ENCODE measurements at places on chromosomes 7 and 10. TPM values are rescaled to one million over a fixed set of nuclear protein-coding genes. Genes with fewer than 3 reads are reported as not detected.

DNA sequence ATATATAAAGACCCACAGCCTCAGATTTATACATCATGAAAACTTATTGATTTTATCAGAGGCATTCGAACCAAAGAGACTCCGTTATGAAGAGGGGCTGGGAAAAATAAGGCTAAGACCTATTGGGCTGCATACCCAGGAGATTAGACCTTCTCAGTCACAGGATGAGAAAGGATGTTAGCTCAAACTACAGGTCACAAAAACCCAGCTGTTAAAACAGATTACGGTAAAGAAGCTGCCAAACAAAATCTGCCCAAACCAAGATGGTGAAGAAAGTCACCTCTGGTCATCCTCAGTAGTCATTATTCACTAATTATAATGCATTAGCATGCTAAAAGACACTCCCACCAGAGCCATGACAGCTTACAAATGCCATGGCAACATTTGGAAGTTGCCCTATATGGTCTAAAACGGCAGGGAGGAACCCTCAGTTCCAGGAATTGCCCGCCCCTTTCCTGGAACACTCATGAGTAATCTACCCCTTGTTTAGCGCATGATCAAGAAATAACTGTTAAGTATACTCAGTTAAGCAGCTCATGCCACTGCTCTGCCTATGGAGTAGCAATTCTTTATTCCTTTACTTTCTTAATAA lies 362.5 kb upstream of the PCDH15 start:
- DNase-seq, result no peak

DNA sequence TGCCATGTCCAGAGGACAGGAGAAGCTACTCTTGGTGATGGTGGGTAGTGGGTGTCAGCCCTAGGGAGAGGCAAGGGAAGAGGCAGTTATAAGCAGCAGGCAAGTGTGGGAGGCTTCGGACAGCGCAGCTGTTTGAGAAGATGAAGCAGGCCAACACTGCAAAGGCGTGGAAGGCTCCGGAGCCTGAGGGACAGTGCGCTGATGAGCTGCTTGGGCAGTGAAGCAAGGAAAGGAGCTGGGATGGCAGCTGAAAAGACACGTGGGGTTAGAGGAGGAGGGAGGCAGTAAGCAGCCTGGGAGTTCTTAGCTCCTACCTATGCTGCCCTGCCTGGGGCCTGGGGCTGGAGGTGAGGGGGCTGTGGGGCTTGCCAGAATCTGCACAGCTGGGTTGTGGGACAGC lies 50.1 kb upstream of the CRTAC1 start:
- no peak for DNase-seq

GRCh38 chr7:144481833-144482232 lies 78.3 kb upstream of the NOBOX start:
- DNase-seq, result no peak

- DNase-seq, result no peak
Measured at GRCh38 chr7:109178342-109178741, 608.7 kb downstream of the DNAJB9 start.

GRCh38 chr10:6141296-6142151 lies 52.7 kb downstream of the RBM17 start:
- DNase-seq, result peak; percentile 80

DNA sequence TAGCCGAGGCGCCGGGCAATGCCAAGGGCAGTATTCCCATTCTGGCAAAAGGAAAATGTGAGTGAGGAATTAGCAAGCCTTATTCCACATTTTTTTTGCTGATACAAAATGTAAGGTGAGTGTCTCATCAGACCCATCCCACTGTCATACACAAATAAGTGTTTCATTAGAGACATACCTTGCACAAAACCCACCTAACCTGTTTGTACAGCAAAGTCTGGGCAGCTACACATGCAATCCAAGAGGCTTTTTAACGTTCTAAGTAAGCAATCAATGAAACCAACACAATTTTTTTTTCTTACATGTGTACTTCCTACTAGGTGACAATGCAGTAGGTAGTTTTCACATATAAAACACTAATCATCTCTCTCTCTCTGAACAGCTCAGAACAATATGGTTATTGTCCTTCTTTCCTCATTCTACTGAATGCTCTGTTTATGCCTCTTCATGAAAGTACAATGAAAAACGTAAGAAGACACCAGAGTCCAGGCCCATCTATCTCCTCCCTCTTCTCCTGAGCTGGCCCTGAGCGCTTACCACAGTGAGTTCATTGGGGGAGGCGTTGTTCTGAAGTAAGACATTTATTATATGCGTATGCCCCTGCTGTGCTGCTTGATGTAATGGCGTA lies 217.2 kb downstream of the ANK3 start:
- DNase-seq, result no peak

Gene SMKR1
- total RNA-seq, result 0.65 TPM

Gene DEPP1
- total RNA-seq, result 73.8 TPM

DNA sequence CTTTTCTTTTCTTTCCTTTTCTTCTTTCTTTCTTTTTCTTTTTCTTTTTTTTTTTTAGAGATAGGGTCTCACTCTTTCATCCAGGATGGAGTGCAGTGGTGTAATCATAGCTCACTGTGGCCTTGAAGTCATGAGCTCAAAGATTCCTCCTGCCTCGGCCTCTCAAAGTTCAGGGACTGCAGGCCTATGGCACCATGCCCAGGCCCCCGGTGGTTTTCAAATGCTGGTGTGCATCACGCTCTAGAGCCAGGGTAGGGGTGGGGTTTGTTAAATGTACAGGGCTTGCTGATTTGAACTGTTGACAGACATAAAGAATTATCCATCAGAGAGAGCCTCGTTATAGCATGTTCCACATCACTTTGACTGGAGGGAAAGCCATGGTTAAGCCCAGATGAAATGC lies 5.8 kb downstream of the MINDY4 start:
- no peak for DNase-seq

- peak; percentile 37 for DNase-seq
Measured at GRCh38 chr7:91431601-91432000, 167.4 kb downstream of the FZD1 start.

DNA sequence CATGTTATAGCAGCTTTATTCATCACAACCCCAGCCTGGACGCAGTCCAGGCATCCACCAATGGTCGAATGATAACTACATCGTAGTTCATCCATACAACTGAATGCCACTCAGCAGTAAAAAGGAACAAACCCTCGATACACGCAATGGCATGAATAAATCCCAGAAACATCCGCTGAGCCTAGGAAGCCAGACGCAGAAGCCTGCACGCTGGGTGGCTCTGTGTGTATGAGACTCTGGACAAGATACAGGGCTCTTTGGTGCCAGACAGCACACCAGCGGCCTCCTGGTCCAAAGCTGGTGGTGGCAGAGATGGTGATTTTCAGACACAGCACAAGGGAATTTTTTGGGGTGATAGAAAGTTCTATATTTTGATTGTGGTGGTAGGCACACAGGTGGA lies 10.0 kb upstream of the CRYGN start:
- DNase-seq, result no peak

Gene CELF2
- 42.8 TPM for total RNA-seq

DNA sequence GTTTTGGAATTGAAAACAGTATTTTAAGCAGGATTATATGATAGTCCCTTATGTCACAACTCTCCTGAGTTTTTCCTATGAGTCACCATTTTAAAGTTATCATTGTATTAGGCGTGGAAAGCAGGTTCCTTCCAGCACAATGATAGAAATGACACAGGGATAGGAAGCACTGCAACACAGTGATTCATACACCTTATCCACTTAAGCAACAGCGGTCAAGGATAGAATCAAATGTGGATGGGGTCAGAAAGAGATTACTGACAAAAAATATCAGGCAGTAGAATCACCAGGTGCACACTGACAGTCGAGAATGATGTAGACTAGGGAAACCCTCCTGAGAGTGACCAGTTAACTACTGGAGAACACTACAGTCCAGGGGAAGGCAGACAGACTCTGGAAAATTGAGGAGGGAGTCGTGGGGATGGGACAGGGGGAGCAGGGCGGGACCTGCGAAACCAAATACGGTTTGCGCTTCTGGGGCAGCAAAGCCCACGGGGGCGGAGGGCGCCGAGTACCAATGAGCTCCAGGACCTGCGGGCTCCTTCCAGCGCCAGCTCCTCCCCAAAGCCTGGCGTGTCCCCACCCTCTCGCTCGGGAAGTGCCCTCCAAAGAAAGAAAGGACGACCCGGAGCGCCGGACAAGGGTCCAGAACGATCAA lies 479 bp downstream of the PNPLA8 start:
- DNase-seq, result peak; percentile 83

- no peak for DNase-seq
Measured at GRCh38 chr10:124657806-124658205, 86.4 kb downstream of the FAM53B start.

DNA sequence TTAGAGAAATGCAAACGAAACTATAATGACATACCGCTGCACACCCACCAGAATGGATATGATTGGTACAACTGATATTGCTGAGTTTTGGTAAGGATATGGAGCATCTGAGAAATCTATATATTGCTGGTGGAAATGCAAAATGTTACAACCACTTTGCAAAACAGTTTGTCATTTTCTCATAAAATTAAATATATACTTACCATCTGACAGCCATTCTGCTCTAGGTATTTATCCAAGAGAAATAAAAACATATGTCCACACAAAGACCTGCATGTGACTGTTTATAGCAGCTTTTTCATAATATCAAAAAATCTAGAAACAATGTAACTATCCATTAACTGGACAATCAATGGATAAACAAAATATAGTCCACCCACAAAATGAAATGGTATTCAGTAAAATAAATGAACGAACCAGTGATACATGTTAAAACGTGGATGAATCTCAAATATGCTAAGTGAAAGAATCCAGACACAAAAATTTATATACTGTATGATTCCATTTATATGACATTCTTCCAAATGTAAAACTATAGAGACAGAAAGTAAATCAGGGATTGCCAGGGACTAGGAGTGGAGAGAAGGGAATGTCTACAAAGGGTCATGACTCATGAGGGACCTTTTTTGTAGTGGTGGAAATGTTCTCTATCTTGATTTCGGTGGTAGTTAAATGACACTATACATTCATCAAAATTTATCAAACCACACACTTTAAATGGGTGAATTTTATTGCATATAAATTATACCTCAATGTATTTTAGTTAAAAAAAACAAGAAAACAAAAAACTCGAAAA lies 312.0 kb upstream of the GLI3 start:
- no peak for DNase-seq

Gene GUSB
- 25.9 TPM for total RNA-seq

DNA sequence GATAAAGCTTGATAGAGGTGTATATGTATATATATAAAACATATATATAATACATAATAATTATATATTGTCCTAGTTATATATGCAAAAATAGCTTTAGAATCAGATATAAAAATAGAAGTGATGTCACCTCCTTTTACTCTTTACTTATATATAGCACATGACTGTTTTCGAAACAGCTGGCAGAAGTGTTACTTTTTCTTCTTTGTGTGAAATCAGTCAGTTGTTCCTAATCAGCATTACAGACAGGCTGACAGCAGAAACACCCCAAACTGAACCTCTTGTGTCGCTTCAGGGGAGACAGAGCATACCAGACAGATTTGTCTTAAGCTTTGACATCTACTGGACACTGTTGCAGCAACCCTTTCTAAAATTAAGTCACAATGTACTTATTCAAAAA lies 684.9 kb upstream of the CELF2 start:
- DNase-seq, result no peak

Gene CRTAC1
- total RNA-seq, result not detected

DNA sequence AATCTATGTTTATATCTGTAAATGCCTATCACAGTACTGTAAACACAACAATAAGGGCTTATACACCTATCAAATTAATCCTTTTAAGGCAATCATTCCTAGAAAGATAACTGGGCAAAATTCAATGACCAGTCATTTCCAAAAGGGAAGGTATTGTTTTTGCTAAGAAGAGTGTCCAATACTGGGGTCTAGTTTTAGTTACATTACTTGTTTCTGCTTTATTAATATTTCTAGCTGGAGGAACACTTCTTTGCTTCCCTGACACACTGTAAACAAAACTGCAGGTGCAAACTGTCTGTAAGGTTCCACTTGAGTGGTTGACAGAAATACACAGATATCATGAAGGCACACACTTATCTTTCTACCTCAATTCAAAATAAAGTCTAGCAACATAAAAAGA lies 84.2 kb upstream of the FAM133B start:
- DNase-seq, result no peak

Gene FEZF1
- not detected for total RNA-seq

Gene PPP3CB
- total RNA-seq, result 49.2 TPM

Gene TMEM229A
- total RNA-seq, result 3.8 TPM

DNA sequence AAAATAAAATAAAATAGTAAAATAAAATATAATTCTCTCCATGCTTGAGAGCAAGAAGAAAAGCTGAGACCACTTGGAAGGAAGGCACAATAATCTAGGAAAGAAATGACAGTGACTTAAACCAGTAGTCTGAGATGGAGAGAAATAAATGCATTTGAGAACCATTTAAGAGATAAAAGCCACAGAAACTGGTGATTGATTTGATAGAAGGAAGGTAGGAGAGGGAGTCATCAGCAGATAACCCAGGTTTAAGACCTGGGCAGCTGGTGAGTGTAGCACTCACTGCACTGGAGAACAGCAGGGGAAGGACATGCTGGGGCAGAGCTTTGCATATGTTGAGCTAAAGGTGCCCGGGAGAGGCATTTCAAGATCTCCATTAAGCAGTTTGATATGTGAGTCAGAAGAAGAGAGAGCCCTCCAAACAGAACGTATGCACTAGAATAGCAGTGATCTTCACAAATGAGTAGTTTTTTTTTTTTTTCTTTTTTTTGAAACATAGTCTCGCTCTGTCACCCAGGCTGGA lies 268.0 kb downstream of the DYNC1I1 start:
- no peak for DNase-seq

- no peak for DNase-seq
Measured at GRCh38 chr7:104397442-104397841, 69.0 kb downstream of the LHFPL3 start.

DNA sequence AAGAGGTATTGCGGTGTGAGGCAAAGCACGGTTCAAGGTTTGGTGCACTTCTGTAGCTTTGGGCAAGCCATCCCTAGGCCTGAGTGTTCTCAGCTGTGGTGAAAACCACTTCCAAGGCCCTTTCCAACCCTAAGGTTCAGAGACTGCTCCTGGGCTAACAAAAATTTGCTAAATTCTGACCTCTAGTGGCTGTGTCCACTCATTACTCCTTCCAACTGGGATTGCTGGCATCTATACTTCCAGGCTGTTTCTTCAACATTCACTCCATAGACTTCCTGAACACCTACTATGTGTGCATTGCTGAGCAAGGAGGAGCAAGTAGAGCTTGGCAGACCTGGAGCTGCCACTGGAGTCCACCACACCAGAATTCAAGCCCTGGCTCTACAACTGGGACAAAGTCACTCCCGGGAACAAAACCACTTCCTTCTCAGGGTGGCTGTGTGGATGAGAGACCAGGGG lies 29.3 kb upstream of the SH3PXD2A start:
- peak; percentile 77 for DNase-seq

- DNase-seq, result peak; percentile 82
Measured at GRCh38 chr10:95445837-95446486, 115.2 kb downstream of the SORBS1 start.

All from fibroblast of the aortic adventitia (primary cell).